ENCODE measurements at places on chromosomes 13 and 19. TPM values are rescaled to one million over a fixed set of nuclear protein-coding genes. Genes with fewer than 3 reads are reported as not detected.

LGALS7B gene
- total RNA-seq, result 3.6 TPM

ZNF132 gene
- total RNA-seq, result not detected

RFX2 gene
- total RNA-seq, result 8.0 TPM

DCUN1D2 gene
- total RNA-seq, result 22.8 TPM

DNA sequence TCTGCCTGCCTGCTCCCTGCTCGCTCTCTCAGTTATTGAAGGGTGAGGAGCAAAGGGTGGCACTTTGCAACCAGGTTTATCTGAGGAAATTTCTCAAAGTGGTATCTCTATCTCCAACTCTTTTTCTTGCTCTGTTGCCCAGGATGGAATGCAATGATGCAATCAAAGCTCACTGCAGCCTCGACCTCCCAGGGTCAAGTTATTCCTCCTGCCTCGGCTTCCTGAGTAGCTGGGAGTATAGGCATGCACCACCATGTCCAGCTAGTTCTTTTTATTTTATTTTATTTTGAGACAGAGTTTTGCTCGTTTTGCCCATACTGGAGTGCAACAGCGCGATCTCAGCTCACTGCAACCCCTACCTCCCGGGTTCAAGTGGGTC, 4.9 kb downstream of the ACTMAP start:
- no peak for DNase-seq

- DNase-seq, result no peak
Observed at GRCh38 chr19:39906283-39906682, 28.2 kb downstream of the FCGBP start.

GRCh38 chr13:113890774-113891480, 27.1 kb upstream of the GAS6 start:
- DNase-seq, result no peak

GRCh38 chr13:20230913-20231838, 943 bp downstream of the GJB6 start:
- no peak for DNase-seq

- no peak for DNase-seq
Observed at GRCh38 chr19:5683177-5683886, 2.5 kb downstream of the HSD11B1L start.

DNA sequence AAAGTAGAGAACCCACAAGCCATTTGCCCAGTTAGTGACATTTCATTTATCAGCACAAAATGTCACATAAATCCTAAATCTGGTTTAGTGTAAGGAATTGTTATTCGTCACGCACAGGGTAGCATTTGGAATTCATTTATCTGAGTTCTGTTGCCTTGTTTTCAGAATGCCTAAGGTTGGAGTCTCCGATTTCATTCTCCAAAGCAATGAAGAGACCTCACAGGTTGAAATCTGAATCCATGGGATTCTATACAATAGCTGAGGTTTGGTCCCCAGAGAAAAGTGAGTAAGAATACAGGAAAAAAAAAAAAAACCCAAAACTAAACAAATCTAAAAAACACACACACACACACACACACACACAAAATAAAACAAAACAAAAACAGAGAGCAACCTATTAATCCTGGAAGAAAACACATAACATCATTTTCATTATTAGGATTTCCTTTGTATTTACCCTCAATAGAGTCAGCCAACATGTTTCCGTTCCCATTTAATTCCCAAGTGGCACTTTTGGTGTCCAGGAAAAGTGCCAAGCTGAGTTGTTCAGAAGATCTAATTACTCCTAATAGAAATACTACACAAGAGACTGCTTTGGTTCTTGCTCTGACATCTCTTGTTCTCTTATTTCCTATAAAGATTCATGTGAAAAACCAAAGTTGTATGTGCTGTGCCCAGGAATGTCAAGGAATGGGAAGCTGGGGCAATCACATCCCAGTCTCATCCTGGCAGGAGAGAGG, 36.2 kb upstream of the LRCH1 start:
- no peak for DNase-seq

DNA sequence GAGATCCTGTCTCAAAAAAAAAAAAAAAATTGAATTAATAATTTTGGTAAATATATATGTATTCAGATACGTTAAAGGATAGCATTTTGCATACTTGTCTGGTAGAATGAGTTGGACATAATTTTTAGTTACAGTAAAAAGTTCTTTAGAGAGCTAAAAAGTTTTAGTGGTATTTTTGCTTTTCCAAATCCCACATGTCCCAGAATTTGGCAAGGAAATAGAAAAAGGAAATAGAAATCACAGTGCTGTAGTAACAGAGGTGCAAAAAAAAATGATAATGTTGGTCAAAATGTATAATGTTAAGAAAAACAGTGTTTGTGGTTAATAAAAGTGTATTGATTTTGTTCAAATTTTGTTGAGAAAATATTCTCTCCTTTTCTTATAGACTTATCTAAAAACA, 96.8 kb downstream of the LRCH1 start:
- DNase-seq, result no peak

DNA sequence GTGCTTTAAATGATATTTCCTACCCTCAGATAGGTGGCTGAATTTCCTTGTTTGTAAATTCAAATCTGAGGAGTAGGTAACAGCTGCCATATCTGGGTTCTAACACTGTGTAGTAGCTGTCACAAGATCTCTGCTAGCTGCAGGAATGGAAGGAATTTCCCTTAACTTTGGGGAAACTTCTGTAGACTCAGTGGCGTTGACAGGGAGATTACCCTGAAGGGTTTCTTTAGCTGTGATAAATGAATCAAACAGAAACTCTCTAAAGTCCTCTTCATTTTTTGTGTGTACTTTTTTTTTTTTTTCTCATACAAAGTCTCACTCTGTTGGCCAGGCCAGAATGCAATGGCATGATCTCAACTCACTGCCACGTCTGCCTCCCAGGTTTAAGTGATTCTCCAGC, 5.3 kb upstream of the EPSTI1 start:
- DNase-seq, result no peak
